ENCODE measurements at places on chromosomes 1 and 21.

- DNase-seq: no peak
Measured at GRCh38 chr1:198667807-198668206, 29.0 kb downstream of the PTPRC start.

DNA sequence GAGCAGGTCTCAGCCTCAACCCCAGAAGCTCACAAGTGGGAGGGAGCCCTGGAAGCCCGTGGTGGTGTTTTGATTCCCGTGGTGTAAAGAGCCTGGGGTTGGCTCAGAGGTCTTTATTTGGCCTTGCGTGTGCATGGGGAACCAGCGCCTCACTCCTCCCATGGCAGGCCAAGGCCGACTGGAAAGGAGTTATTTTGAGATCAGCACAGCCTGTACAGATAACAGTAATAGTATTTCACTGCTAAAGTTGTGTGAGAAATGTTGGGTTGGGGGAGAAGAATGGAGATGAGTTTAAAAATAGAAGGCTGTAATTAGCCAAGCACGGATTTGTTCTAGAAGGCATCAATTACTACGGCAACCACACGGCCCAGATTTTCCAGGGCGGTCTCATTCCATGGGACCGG lies 186.5 kb downstream of the DYRK1A start:
- DNase-seq: no peak

GRCh38 chr1:218439541-218440295 lies 94.6 kb downstream of the TGFB2 start:
- DNase-seq: no peak

DNA sequence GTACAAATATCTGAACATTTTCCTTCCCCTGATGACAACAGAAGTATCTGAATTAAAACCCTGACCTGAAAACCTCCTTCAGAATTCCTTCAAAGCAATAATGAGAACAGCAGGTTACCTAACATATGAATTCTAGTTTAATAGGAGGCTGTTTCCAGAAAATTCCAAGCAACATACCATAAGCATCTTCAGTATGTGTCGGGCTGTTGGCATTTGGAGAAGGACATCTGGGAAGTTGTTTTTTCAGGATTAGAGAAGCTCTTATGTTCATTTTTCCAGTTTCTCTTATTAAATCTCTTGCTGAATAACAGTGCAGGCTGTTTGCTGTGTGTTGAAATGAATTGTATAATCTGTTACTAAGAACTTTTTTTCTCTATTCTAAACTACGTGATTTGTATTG lies 101.5 kb downstream of the PLA2G4A start:
- no peak for DNase-seq

- no peak for DNase-seq
Measured at GRCh38 chr1:41286992-41287391, 44.9 kb upstream of the SCMH1 start.

GRCh38 chr1:180435566-180435965 lies 66.8 kb downstream of the ACBD6 start:
- no peak for DNase-seq

DNA sequence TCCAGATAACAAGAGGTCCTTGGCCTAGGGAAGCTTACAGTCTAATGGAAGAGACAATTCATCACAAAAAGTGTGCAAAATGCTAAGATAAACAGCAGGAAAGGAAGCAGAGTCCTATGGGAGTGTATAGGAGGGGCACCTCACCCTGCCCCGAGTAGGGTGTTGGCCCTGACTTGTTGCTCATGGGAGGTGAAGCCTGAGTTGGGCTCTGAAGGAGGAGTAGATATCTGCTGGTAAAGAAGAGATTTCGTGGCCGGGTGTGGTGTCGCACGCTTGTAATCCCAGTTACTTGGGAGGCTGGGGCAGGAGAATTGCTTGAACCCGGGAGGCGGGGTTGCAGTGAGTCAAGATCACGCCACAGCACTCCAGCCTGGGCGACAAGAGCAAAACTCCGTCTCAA lies 18.6 kb upstream of the GPR37L1 start:
- no peak for DNase-seq

GRCh38 chr1:4090556-4090955 lies 190.5 kb upstream of the C1orf174 start:
- DNase-seq: no peak

GRCh38 chr1:35857830-35858229 lies 25.2 kb upstream of the AGO1 start:
- no peak for DNase-seq

GRCh38 chr1:211643324-211644212 lies 31.9 kb downstream of the NEK2 start:
- no peak for DNase-seq

- DNase-seq: no peak
Measured at GRCh38 chr1:173222149-173223030, 15.3 kb upstream of the TNFSF4 start.
